Dermis blood vessel endothelial cell (primary cell): ENCODE measurements at places on chromosomes 4 and X.

GRCh38 chr4:141684785-141685184 is 48.4 kb downstream of the IL15 start:
- no peak for DNase-seq

DNA sequence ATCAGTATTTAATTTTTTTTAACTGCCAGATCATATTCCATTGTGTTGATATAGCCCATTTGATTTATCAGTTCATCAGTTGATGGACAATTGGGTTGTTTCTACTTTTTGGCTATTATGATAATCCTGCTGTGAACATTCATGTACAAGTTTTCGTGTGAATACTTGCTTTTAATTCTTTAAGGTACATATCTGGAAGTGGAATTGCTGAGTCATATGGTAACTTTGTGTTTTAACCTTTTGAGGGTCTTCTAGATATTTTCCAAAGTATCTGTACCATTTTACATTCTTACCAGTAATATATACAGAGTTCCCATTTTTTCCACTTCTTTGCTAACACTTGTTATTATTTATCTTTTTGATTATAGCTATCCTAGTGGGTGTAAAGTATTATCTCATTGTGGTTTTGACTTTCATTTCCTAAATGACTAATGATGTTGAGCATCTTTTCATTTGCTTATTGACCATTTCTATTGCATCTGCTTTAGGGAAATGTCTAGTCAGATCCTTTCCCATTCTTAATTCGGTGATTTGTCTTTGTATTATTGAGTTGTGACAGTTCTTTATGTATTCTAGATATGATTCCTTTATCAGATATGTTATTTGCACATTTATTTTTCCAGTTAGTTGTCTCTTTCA is 75.2 kb upstream of the NUDT6 start:
- DNase-seq: no peak

GRCh38 chr4:113687067-113687718 is 74.3 kb downstream of the CAMK2D start:
- no peak for DNase-seq

DNA sequence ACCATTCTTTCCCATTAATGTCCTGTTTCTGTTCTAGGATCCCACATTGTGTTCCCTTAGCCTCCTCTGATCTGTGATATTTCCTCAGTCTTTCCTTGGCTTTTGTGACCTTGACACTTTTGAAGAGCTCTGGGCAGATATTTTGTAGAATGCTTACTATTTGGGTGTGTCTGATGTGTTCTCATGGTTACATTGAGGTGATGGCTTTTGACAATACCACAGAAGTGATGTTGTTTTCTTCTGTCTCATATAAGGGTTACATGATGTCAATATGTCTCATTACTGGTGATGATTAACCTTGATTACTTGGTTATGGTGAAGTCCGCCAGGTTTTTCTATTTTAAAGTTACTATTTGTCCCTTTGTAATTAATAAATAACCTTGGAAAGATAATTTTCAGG is 183.7 kb downstream of the SOWAHB start:
- no peak for DNase-seq
